ENCODE measurements at places on chromosomes 5 and 9.

- DNase-seq = no peak
These were observed 427 bp downstream of the PCYOX1L start for GRCh38 chr5:149358294-149358651.

- DNase-seq = no peak
These were observed 174.0 kb downstream of the NR2F1-AS1 start for GRCh38 chr5:93406971-93407401.

DNA sequence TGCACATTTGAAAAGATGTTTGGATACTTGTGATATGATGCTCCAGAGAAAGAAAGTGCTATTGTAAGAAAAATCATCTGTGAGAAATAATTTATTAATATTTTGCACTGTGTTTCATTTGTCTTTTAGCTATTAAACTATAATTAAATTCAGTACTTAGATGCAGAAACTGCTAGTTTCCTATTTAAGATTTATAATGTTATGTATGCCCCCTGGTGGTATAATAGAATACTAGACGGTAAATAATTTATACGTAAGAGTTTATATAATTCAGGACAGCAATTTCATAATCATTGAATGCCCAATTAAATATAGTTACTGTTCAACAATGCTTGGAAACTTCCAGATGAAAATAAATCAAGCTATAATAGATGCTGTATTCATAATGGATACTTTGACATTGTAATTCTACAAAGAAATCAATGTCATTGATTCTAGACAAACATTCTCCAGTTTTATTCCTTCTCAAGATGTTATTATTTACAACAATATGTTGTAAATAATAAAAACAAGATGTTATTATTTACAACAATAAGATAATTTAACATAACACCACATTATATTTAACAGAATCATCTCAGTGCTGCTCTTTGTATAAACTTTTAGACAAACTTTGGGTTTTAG is 101.0 kb downstream of the TMEM232 start:
- no peak for DNase-seq

- no peak for DNase-seq
These were observed 446.2 kb downstream of the PLK2 start for GRCh38 chr5:58013542-58014258.

GRCh38 chr9:129289131-129289731 is 111.2 kb upstream of the IER5L start:
- DNase-seq = no peak

DNA sequence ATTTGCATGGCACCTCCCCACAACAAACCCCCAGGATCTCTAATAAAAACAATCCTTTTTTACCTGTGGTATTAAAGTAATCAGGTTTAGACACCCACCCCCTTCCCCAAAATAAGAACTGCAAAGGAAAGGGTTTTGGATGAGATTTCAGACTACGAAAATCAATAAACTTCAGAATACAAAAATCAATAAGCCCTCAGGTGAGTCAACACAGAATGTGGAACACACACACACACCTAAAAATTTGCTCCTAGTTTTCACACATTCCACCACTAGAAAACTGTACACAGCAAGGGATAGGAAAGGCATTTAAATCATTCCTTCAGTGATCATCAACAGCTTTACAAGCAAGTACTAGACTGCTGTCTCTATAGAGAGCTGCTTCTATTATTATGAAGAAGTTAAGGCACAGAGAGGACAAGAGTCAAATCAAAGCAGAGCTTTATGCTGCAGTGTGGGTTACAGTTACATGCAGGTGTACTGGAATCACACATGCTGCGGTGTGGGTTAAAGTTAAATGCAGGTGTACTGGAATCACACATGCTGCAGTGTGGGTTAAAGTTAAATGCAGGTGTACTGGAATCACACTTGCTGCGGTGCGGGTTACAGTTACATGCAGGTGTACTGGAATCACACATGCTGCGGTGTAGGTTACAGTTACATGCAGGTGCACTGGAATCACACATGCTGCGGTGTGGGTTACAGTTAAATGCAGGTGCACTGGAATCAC is 36.3 kb downstream of the PFDN1 start:
- DNase-seq = no peak

DNA sequence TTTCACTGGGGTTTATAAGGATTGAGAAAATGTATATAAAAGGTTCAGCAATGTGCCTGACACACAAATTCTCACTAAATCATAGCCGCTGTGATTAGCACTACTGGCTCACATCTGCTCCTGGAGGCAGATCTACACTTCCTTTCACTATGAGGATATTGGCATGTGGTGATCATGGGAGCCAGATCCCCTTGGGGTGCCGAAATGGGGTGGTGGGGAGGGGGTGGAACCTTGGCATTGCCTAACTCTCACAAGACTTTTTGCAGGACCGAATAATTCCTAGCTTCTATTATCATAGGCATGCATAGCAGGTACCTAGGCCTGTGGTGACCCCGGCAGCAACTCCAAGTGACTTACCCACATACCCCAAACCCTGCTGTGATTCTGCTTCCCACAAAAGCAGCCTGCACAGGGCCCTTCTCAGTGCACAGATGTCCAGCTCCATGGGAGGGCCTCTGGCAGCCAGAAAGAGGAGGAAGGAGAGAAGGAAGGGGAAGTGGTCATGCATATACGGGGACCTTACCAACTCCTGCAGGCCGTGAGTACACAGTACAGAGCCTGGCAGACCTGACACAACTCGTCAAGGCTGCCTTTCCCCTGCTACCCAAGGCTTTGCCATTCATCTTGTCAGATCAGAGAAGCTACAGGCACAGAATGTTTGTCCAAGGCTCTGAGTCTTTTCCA is 61.3 kb upstream of the IQGAP2 start:
- no peak for DNase-seq

DNA sequence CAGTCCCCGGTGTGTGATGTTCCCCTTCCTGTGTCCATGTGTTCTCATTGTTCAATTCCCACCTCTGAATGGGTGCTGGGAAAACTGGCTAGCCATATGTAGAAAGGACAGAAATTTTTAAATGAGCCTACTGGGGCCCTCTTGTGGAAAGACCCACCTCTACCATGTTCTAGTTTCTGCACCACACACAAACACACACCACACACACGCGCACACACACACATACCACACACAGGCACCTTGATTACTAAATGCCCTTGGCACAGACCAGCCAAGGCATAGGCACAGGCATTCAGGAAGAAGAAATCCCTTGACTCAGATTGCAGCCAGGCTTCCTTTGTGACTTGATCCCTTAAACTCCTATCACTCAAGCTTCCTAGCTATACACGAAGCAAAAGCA is 60.5 kb downstream of the SIL1 start:
- no peak for DNase-seq

- no peak for DNase-seq
These were observed 716.5 kb downstream of the MTRR start for GRCh38 chr5:8585230-8586018.

DNA sequence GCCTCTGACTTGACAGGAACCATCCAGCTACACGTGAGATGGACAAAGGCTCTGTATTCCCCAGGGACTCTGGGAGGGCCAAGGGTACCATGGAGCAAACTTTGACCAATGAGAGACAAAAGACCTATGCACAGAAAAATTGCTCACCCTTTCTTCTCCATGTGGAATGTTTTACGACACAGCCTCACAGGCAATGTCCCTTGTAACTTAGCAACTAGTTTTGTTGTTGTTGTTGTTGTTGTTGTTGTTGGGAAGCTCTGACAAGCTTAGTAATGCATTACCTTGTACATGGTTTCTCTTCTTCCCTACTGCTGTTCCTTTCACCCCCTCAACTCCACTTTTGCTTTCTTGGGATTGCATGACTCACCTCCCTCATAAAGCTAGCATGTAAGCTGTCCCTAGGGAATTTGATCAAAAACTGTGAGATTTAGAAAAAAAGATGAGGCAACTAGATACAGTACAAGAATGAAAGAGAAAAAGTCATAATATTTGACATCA is 550.9 kb downstream of the RAB3C start:
- no peak for DNase-seq

DNA sequence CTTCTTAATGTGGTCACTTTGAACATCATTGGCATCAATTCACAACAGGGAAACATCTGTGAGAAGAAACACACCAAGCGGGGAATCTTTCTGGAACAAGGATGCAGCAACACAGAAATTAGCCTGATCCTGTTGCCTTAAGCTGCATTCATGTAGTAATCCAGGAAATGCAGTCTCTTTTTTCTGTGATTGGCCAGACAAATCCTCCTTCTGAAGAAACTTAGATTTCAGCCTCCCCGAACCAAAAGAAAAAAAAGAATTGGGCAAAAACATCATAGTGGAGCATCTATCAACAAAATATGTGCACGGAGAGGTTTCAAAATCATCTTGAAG is 7.2 kb upstream of the XPA start:
- DNase-seq = no peak

DNA sequence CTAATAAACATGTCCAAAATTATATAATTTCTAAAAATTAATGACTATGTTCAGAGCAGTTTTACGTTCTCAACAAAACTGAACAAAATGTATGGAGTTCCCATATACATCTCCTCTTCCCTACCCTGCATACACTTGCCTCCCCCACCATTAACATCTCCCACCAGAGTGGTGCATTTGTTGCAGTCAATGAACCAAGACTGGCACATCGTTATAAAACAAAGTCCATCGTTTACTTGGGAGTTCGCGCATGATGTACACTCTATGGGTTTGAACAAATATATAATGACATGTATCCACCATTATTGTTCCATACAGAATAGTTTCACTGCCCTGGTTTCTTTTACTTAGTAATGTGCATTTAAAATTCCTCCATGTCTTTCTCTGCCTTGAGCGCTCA is 130.1 kb downstream of the APBA1 start:
- peak; percentile 13 for DNase-seq

GRCh38 chr5:871596-872298 is 20.9 kb downstream of the BRD9 start:
- no peak for DNase-seq

DNA sequence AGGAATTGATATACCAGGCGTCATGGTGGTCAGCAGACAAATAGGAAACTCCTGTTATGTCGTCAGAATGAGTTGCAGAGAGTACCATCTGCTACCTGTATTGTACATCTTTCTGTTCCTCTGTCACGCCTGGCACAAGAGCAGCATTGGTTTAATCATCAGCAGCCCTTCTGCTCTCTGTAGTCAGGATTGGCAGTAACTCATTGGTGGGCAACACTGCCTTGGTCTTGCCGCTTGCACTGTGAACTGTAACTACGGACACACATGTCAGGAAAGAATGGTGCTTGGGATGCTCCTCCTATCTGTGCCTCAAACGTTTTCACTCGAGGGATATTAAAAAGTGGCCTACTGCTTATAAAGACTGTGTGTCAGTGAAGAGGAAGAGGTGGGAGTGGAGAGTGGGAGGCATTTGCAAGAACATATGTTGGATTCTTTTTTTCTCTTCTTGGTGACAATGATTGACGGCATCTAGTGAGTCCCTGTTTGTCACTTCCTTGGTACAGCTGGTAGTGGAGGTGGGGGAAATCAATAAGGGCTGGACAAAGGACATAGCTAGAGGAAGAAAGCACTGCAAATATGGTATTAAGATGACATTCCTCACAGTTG is 76.6 kb downstream of the F2RL2 start:
- no peak for DNase-seq

DNA sequence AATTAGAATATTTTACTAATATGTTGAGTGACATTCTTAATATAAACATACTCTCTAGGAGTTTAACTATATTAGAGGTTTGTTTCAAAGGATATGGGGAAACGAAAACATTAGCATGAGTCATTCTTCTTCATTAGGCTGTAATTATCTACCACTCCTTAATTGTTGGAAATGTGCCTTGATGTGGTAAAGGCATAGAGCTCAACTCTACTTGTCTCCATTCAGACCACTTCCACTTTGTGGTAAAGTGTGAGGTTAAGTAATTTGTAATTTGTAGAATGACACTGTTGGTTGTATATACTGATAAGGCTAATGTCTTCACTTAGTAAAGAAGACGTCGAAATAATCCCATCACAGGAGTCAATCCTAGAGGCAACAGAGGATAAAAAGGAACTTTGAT is 58.1 kb downstream of the HAPLN1 start:
- no peak for DNase-seq

DNA sequence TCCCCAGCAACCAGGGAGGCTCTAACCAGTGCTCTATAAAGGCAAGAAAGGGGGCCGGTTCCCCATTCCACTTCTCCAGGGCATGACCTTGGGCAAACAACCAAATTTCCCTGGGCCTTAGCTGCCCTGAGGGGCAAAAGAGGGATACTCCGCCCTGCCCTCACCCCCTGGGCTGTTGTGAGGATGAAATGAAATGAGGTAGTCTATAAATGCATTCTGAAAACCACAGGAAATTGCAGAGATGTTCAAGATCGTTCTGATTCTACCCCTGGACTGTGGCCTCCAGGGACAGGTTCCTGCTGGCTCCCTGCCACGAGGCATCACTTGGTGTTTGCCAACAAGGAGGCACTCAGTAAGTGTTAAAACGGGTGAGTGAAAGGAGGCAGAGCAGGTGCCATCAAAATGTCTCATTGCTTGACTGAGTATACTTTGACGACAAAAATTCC is 5.7 kb downstream of the RAPGEF1 start:
- DNase-seq = peak; percentile 76

DNA sequence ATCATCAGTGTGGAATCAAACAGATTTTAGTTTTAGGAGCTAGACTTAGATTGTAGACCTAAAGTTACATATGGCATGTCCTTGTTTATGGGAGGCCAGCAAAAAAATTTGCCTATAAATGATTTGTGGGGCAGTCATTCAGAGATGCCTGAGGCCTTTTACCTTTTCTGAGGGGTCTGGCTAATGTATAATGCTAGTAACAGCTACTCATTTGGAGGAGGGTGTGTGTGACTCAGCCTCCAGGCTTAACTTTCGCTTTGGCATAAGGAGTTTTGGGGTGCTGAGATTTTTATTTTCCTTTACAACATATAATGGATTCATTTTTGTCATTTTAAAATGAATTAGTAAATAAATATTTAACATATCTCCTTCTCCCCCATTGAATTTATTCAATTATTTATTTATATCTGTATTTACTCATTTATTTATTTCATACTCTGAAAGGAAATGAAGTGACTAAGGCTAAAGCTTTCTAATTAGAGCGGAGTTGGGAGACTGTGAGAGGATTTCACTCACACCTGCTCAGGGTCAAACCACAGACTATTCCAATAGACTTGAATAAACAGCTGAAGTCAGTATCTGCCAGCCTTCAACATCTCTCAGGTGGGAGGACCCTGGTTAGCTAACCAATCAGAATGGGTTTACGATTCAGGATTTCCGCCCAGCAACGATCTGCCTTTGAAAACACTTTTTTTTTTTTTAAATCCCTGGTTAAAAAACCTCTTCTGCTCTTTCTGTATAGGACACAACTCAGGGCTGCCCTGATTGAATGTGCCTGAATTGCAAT is 487.5 kb upstream of the SGCD start:
- DNase-seq = no peak

DNA sequence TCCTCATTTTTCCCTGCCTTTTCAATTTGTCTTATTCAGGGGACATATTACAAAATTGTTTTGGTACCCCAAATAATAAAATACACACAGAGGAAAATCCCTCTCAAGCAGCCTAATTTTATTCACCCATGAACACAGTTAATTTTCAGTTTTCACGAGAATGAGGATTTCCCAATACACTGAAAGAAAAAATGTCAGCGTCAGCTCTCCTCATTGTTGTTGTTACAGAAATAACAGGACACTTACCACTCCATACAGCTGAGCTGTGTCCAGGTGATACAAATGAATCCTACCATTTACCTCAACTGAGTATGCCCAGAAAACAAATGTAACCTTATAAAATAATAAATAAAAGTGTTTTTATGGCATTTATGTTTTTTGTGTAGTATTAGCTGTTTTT is 144.6 kb upstream of the PCA3 start:
- no peak for DNase-seq

Measured in DMS79 (cell line).